ENCODE measurements at places on chromosomes 7 and 10.

DNA sequence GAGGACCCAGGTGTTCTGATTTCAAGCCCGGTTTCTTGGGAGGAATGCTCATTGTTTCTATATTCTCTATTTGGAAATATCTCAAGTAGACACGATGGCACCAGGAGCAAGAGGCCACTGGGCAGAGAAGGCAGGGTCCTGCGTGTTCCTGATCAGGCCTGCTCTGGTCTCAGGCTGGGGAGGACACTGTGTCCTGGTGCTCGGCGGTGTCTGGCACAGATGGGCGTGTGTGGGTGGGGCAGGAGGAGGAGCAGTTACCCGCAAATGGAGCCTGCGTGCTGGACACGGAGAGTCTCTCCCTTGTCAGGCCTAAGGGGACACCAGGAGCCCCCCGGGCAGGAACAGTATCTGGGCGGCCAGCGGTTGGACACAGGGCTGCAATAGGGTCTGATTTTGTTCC lies 25.9 kb upstream of the GOLGA7B start:
- no peak for DNase-seq

DNA sequence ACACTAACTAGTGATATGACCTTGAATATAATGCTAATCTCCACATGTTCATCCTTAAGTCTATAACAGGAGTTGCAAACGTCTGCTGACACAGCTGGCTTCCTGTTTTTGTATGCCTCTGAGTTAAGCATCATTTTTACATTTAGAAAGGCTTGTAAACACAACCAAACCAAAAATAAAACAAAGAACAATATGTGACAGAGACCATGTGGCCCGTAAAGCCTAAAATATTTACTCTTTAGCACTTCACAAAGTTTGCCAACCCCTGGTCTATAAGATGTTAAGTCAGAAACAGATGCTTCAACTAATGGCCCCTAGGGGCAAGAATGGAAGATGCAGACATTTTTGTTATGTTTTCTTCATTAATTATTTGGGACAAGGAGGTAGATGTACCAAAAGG lies 109.3 kb downstream of the CPEB3 start:
- DNase-seq: no peak

DNA sequence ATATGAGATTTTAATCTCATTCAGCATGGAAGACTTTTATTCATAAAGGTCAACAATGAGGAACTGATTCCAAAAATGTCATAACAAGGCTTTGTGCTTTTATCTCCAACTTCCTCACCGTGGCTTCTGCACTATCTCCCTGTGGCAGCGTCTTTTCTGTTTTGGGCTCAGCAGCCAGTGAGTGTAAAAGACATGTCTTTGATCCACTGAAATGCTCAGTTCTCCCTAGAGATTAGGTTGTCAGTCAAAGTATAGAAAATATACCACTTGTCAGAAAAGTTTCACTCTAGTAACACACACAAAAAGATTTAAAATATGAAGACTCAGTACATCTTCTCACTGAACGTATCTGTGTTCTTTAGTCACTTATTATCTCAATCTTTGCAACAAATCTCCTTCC lies 901.8 kb upstream of the ZWINT start:
- DNase-seq: no peak

GRCh38 chr7:84629216-84629615 lies 434.6 kb upstream of the SEMA3A start:
- no peak for DNase-seq

- DNase-seq: no peak
Observed at GRCh38 chr10:21604651-21605050, 70.6 kb downstream of the MLLT10 start.

DNA sequence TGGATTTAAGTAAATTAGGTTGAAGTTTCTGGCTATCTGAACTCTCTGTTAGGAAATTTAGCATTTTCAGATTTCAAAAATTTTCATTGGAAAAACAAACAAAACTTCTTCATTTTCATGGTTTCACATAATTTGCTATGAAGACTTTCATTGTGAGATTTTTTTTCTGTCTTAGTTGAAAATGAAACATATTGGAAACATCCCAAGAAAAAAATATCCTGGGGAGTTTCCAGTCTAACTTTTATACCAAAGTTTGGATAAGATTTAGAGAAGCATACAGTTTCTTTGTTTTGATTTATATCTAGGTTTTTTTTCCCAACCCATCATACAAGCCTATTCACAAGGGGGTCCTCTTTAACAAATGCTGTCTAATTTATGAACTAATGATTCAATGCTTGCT lies 300.5 kb upstream of the SEMA3A start:
- no peak for DNase-seq
